ENCODE measurements at places on chromosomes 1 and 21.

DNA sequence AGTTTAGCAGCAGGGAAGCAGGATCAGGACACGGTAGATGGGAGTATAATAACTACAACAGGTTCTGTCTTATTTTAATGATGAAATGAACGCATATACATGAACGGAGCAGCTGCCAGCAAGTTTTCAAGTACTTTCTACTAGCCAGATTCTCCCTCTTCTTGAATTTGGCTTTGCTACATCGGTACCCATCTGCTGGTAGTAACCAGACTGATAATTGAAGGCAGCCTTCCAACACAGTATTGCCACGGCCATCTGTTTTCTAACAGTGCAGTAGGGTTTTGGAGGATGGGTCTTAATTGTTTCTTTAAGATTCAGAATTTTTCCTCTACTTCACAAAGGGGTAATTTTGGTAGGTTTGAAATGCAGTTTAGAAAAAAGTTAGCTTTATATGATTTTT is 33.4 kb downstream of the CENPF start:
- DNase-seq, result no peak

GRCh38 chr1:235802573-235803346 is 63.9 kb downstream of the LYST start:
- DNase-seq, result no peak

- no peak for DNase-seq
Observed at GRCh38 chr1:93739472-93739871, 57.8 kb upstream of the BCAR3 start.

DNA sequence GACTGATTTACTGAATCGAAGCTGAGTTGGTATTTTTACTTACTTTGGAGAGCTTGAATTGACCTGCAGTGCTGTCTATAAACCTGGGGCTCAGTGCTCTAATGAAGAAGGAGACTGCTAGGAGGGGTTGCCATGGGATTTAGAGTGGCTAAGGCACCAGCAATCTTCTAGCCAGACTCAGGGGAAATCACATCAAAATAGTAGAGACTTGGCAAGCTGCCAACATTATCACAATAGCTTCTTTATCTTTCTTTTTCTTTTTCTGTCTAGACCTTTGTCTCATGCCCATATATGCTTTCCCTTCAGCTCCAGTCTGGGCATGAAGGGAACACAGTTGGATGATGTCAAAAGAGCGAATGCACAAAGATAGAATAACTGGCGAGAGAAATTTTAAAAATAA is 301.1 kb upstream of the DPYD start:
- peak; percentile 79 for DNase-seq

DNA sequence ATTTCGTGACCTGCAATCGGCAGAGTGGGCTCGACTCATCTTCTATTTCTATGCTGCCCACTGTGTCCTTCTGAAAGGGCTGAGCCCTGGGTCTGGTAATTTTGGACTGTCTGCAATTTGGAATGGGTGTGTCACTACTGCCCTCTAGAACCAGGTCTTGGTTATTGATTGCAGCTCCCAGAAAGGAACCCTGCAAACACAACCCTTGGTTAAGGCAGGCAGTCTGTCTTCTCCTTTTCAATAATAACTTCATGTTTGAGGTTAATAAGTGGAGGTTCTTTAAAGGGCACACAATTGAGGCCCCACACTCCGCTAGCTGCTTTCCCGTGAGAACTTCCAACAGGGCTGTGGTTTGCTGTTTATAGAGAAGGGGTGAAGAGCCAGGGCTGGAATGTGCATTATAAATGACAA is 79.9 kb upstream of the LYST start:
- peak; percentile 33 for DNase-seq

GRCh38 chr1:151980287-151981177 is 13.1 kb downstream of the S100A10 start:
- peak; percentile 62 for DNase-seq

- DNase-seq, result no peak
Observed at GRCh38 chr1:208240662-208241355, 3.4 kb downstream of the PLXNA2 start.

GRCh38 chr1:6491480-6491962 is at the start of gene PLEKHG5:
Gene PLEKHG5 (minus strand): TSS chr1:6491667. CDS start chr1:6477571, 14,096 bp downstream.
- peak; percentile 81 for DNase-seq

DNA sequence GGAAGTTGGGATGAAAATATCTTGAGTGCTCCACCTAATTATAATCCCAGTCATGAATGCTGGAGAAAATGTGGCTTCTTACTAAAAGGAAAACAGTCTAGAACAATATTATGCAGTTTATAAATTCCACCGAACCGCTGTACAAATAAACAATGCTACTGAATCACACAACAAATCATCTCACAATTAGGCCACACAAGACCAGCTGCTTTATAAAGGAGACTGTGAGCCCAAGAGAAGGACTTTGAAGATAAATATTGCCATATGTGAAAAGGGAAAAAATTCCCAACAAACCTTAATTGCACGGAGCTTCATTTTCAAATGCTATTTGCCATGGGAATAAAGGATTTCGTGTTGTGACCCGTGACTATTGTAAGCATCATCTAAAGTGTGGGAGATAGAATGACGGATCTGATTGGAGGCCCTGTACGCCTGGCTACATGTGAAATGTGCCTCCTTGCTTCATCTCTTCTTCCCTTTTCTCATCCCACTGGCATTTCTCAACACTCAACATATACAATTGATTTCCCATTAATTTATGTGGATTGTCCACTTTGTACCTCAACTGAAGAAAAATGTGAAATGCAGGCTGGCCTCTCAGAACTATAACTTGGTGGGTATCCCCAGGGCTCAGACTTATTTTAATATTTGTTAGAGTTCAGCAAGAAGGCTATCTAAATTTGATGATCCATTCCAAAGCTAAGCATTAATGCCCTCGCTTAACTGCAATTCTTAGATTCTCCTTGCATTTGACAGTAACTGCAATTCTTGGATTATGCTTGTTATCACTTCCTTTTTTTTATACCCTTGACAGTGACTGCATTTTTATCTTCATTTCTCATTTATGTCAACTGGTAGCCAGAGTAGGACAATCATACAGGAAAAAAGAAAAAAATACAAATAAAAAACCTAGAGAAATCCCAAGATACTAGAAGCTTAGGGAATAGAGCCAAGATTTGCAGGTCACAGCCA is 122.3 kb downstream of the TGFB2 start:
- DNase-seq, result no peak

DNA sequence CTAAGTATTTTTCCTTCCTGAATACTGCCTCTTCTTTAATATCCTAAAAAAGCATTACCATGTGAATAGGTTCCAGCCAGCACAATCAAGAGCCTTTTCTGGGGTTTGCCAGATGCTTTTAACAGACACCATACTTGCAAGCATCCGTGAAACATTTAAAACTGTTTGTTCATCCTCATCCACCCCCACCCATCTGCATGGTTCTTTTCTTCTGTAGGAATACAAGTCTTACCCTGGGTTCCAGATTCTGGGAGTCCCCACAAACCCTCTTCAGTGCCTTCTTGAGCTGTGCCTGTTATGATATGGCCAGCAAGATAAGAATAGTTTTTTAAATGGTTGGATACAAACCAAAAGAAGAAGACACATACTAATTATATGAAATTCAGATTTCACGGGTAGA is 354.9 kb upstream of the PLXNA2 start:
- no peak for DNase-seq

GRCh38 chr1:23392125-23392855 is 22.7 kb upstream of the ZNF436 start:
- DNase-seq, result no peak

DNA sequence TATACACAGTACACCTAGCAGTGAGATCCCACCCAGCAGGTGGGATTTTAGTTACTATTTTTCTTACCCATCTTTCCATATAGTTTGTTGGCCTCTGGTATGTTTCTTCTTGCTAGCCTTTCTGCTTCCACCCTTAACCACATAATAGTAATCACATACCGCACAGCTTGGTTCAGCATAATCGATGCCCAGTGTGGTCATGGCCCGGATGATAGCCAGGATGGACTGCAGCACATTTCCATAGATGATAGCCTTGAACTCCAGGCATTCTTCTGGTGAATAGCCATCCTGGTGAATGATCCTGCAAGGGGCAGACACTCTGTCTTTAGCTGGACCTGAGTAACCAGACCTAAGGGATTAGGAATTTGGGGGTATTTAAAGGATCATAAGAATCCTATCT is 9.5 kb downstream of the GNAT2 start:
- no peak for DNase-seq

- no peak for DNase-seq
Observed at GRCh38 chr1:61088163-61088974, 6.0 kb downstream of the NFIA start.

GRCh38 chr1:207026104-207026534 is 6.4 kb downstream of the C1orf116 start:
- no peak for DNase-seq

DNA sequence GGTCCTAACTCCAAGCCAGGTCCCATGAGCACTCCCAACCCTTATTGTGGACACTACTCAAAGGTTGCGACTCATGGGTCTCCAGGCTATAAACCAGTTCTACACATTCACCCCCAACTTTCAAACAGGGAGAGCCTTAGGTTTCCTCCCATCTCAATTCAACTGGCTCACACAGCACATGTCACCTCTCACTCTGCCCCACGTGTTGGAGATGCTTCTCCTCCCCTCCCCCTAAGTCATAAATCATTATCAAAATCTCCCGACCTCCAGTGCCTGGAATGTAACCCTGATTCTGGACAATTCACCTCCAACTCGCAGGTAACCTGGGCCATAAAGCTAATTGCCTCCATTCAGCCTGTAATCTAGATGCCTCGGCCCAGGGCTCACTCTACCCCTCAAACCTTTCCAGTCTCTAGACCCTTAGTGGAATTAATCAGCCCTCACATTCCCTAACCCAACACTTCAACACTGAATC is 595 bp downstream of the AK2 start:
- no peak for DNase-seq

GRCh38 chr1:167904652-167905130 is 9.2 kb downstream of the ADCY10 start:
- peak; percentile 53 for DNase-seq

DNA sequence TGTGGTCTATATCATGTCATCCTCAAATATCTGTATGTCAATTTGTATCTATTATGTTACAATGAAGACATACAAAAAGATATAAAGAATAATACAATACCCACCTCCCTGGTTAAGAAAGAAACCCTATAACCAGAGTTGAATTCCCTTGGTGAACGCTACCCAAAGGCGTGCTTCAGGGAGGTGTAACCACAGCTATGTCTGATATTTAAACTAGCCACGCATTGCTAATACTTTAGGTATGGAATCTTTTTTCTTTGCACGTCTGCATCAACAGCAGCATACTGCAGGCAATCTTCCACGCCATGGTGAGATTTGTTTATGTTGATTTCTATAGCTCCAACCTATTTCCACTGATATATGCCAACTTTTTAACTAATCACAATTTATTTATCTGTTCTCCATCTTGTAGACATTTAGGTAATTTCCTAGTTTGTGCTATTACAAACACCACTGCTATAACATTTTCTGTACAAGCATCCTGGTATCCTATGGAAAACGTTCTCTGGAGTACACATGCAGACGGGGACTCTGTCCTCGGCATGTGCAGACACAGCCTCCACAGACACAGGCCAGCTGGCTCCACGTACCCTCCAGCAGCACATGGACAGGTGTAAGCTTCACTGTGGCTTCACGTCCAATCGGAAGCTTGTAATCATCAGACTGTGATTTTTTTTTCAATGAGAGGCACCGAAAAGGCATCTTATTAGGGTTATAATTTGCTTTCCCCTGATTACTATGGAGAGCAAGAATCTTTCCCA is 58.5 kb downstream of the HSF2BP start:
- peak; percentile 94 for DNase-seq

GRCh38 chr1:158035976-158036583 is 42.6 kb downstream of the KIRREL1 start:
- DNase-seq, result peak; percentile 81

DNA sequence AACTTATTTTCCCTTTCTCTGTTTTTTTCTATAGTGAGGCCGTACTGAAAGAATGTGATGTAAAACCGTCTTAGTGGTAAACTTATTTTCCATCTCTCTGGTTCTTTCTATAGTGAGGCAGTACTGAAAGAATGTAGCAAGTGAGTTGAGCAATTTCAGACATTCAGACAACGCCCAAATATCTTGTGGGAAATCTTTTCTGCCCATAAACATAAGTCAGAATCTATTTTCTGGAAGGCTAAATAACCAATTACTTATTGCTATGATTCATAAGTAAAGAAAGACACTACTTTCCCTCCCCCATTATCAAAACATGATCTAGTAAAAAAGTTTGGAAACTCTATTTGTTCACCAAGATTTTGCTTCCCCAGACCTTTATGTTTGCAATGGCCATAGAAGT is 18.8 kb upstream of the SCCPDH start:
- peak; percentile 90 for DNase-seq

- DNase-seq, result no peak
Observed at GRCh38 chr1:225685476-225686176, 32.7 kb upstream of the ENAH start.

DNA sequence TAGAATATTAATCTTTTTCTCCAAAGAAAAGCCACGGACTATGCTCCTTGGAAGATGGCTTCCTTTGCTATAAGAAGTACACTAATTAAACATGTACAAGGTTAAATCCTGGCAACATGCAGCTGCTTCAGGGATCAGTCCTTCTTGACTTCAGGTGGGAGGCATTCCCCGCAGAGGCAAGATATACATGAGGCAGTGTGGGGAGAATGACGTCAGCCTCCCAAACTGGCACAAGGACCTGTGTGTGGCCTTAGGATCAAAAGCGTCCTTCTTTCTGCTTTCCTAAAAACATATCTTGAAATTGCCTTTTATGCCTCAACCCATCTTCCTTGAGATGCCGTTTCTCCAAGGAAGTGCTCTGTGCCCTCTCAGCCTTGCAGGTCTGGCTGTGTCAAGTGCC is 90.3 kb downstream of the WLS start:
- no peak for DNase-seq

- no peak for DNase-seq
Observed at GRCh38 chr1:199007423-199007822, 368.6 kb downstream of the PTPRC start.

GRCh38 chr1:107477233-107477632 is 336.4 kb downstream of the NTNG1 start:
- no peak for DNase-seq

- no peak for DNase-seq
Observed at GRCh38 chr1:103448560-103448959, 76.9 kb upstream of the RNPC3 start.

GRCh38 chr1:41872074-41872473 is 46.6 kb downstream of the HIVEP3 start:
- DNase-seq, result no peak

GRCh38 chr1:61301824-61302657 is 219.7 kb downstream of the NFIA start:
- DNase-seq, result peak; percentile 92

- no peak for DNase-seq
Observed at GRCh38 chr1:62283986-62284385, 35.2 kb downstream of the KANK4 start.

- DNase-seq, result peak; percentile 35
Observed at GRCh38 chr1:150596095-150596892, 16.9 kb upstream of the MCL1 start.

DNA sequence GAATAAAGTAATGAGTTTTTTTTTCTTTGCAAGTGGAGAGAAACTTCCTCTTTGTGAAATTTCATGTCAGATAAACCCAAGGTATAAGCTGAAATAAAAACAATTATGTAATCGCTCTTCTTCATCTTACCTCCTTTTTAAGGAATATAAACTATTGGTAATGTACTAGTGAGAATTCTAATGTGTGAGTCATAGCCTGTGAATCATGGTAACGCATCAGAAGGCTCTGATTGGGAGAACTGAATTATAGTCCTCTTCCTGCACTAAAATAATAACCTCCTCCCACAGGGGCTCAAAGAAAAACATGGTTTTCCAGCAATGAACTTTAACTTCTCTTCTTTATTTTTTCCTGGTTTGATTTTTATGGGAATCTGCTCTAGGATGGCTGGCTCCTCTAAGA is 57.1 kb upstream of the COX20 start:
- DNase-seq, result peak; percentile 80

GRCh38 chr1:194723067-194723466 is 1536.7 kb upstream of the B3GALT2 start:
- DNase-seq, result no peak
